Stimulated activated CD8-positive, alpha-beta memory T cell treated with anti-CD3 and anti-CD28 coated beads, Interleukin-4, amount 100 ng/mL, for 24 hours (primary cell): ENCODE measurements at places on chromosomes 2 and 18.

DNA sequence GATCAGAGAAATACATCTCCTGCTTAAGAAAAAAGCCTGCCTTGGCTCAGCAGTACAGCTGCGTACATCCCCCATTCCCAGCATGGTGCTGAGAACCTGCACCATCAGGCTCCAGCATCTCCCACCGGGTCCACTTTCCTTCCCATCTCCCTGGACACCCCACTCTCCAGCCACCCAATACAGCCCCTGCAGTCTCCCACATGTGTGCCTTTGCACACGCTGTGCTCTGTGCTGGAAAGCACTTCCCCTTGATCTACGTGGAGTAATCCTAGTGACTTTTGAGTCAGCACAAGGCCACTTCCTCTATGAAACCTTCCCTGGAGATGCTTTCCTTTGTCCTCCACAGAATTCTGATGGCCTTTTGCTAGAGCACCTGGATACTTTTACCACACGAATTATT lies 17.0 kb downstream of the STAT1 start:
- no peak for DNase-seq

GRCh38 chr2:49226360-49226759 lies 72.0 kb upstream of the FSHR start:
- no peak for DNase-seq

GRCh38 chr2:206361407-206362045 lies 81.8 kb upstream of the ADAM23 start:
- DNase-seq = no peak

GRCh38 chr2:59181347-59181746 lies 940.2 kb upstream of the FANCL start:
- no peak for DNase-seq

DNA sequence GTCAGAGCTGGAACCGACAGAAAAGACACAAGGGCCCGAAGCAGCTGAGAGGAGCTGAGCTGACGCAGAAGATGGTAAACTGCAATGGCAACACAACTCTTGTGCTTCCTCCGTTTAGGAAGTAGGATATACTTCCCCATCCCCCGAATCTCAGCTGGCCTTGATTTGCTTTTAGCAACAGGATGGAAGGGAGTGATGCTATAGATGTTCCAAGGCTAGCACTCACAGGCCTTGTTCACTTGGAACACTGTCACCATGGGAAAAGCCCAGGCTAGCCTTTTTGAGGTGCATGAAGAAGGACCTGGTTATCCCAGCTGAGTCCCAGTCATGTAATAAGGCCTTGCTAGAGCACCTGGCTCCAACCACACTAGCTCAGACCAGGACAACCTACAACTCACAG lies 26.0 kb downstream of the STAT1 start:
- DNase-seq = no peak

- no peak for DNase-seq
These were observed 114.5 kb downstream of the TMEM18 start for GRCh38 chr2:562391-563364.

DNA sequence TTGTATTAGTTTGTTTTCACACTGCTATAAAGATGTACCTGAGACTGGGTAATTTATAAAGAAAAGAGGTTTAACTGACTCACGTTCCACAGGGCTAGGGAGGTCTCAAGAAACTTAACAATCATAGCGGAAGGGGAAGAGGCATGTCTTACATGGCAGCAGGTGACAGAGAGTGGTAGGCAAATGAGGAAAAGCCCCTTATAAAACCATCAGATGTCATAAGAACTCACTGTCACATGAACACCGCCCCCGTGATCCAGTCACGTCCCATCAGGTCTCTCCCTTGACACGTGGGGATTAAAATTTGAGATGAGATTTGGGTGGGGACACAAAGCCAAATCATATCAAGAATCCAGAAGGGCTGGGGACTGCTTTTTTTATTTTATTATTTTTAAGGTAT lies 120.0 kb downstream of the GALNT14 start:
- no peak for DNase-seq

DNA sequence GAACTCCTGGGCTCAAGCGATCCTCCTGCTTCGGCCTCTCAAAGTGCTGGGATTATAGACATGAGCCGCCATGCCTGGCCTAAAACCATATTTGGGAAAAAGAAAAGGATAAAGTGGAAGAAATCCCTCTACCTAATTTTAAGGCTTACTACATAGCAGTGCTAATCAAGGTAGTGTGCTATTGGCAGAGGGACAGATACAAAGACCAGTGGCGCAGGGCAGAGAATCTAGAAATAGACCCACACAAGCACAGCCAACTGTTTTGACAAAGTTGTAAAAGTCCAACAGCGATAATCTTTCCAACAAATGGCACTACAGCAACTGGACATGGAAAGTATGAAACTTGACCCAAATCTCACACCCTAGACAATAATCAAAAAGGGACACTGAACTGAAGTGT lies 138.4 kb downstream of the TFCP2L1 start:
- DNase-seq = no peak

DNA sequence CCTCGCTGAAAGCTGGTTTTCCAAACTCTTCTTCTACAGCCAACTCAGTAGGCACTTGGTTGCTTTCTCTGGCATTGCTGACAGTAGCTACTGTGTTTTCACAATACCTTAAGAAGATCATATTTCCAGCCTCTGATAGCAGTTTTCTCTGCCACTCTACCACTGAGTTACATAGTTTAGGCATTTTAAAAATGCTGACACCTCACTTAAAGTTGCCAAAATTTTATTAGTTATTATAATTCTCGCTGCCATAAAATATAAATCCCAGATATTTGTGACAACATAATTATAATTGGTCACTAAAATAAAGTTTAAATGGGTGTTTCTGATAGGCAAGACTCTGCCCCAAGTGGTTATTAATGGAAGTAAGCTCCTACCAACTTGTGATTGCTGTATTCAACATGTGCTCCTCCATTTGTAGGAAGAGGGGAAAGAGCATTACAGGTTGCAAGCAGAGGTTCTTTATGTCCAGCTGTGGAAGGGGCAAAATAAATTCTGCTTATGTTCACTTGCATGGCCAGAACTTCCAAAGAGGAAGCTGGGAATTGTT lies 1202.8 kb downstream of the CNTNAP5 start:
- no peak for DNase-seq

DNA sequence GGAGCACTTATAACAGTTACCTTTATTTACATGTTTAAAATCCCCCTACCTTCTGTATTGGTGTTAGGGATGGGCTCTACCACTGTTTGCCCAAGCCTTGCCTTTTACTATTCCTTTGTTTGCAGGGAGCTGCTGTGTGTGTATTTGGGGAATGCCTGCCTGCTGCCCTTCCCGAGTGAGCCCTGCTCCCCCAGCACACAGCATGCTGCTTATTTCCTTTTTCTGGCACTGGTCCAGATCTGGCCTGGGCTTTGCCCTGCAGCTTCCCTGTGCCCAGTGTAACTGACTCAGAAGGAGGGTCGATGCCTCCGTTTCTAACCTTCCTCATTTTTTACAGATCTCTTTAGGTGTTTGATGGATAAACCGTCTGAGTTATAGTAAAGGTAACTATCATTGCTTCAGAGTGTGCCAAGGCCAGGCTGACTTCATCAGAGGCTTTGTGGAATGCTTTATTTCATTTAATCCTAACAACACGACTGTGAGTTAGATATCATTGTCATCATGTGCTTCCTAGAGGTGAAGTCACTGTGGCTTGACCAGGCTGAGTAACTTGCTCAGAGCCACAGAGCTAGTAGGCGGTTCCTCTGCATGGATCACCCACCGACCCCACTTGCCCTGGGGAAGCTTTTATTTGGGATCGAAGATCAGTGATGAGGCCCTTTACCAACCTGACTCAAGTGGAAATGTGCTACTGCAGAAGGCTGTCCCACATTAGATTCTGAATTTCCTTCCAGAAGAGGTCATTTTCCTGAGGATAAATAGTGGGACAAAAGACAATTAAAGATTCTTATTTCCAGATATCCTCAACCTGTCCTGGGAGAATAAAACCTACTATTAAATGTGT lies 238.8 kb downstream of the ZNF407 start:
- DNase-seq = no peak

GRCh38 chr2:3626118-3626811 lies 31.4 kb downstream of the COLEC11 start:
- DNase-seq = no peak

GRCh38 chr2:43262951-43263350 lies 36.5 kb upstream of the ZFP36L2 start:
- DNase-seq = no peak
